ENCODE measurements at places on chromosomes 2 and 18.

- no peak for DNase-seq
Measured at GRCh38 chr2:66438891-66439811, 4.2 kb downstream of the MEIS1 start.

GRCh38 chr2:57965219-57965618 is 81.4 kb upstream of the VRK2 start:
- no peak for DNase-seq

DNA sequence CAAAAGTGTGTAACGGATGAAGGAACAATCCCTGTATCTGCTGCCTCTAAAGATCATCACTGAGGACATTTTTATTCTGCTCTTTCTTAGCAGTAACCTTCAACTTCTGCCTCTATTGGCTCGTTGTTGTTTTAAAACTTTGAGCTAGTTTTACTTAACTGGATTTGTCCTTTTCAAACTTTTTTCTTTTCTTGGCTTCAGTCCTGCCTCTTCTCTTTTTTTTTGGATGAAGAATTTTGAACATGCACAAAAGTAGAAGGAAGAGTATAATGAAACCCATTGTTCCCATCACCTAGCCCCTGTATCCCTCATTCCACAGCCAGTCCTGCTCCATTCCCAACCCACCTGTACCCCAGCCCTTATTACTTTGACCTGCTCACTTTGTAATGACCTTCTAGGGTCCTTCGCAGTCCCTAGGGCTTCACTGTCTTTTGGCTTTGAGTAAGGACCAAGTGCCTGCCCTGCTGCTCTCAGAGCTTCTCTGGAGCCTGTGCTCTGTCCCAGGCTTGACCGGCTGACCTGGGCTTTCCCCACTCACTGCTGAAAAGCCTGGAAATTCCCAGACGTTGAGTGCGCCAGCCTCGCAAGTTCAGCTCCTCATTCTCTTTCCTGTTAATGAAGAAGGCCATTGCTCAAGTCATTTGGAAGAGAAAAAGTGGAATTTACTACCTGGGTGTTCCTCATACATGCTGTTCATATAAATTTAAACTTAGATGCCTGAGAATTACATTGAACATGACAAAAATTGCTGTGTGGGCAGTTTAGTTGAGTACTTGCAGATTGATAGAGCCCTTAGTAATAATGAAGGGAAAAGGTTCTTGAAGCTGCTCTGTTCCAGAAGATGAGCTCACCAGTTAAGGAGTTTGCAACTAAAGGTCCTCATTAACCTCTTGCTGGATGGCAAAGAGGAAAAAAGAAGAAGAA is 149.3 kb upstream of the ALPP start:
- DNase-seq, result no peak

DNA sequence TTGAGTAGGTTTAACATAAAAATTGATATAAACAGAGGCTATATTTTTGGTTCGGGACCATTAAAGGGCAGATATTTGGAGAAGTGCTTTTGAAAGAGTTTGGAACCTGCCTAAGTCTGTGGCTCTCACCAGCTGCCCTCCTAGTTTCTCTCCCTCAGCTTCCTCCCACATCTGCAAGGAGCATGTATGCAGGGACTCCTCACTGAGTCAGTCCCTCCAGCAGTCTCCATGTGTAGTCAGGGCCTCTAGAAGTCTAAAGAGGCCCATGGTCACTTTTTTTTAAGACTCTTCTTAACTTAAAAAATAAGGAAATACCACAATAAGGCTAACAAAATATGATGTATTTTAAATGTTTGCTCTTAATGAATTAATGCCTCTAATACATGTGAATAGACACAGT is 220.0 kb upstream of the TANK start:
- DNase-seq, result no peak

- DNase-seq, result no peak
Measured at GRCh38 chr2:241560883-241561474, 2.4 kb downstream of the BOK start.

DNA sequence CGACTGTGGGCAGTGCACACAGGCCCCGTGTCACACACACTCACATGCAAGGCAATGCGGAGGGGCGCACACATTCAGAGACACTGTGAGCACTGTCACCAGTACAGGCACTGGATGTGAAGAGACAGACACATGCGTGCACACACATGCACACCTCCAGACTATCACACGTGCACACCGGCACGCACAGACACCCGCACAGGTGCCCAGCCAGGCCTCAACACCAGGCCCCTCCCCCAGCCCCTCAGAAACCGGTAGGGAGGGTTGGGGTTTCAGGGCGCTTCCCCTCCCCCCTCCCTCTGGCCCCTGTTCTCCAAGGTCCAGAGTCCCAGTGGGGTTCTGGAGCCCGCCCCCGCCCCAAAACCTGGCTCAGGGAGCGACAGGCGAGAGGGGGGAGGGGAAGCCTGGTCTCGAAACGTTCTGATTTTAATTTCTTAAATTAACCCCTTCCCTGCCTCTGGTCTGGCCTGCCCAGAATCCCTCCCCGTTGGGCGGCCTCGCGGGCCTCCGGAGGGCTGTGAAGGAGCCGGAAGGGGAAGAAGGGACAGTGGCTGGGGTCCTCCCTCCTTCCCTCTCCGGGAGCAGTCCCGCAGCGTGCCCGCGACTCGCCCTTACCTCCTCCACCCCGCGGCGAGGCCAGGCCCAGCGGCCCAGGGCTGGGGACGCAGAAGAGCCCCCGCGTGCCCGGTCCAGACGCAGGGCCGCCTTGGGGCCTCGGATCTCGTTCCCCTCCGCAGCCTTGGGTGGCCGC is 558 bp downstream of the FBXO41 start:
- DNase-seq, result no peak

GRCh38 chr2:185633621-185634020 is 105.0 kb upstream of the FSIP2 start:
- DNase-seq, result no peak

DNA sequence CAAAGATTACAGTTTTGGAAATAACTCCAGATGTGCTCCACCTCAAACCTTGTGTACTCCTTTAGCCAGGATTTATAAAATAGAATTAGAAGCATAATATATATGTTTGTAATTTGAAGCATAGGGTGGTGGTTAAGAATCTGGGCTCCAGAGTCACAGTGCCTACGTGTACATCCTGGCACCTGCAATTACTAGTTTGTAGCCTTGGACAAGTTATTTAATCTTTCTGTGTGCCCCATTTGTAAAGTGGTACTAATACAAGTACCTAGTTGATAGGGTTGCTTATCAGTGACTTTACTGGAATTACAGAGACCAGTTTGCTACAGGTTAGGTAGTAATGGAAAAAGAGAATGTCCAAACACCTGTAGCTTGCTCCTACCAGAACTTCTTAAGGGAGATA is 28.6 kb downstream of the EML4 start:
- DNase-seq, result no peak

All from NCI-H1105 (cell line).